ENCODE measurements at places on chromosomes 16 and 17.

DNA sequence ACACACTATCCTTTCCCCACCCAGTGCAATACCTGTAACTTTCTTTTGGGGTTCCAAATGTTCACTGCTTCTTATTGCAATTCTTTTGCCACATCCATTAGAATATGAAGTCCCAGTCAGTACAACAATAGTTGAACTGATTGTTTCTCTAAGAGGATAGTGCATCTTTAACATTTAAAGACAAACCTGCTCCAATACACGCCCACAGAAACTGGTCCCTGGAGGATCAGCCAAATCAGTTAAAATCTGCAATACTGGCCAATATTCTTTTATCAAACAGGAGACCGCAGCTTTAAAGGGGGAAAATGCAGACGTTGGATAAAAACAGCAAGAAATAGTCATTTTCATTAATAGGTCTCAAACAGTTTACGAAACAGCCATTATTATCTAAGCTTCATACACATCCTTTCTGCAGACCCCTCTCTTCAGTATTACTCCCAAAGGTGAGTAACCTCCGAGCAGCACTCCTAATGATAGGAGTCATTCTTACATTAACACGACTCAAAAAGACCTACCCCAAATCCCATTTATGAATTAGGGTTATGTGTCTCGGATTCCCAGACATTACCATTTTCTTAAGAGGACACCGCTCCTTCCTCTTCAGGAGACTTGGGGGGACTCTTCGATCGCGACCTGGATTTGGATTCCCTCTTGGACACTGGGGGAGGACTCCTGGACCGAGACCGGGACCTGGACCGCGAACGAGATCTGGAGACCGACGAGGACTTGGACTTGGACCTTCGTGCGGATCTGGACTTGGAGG is 1.4 kb downstream of the SRSF2 start:
- peak; percentile 65 for DNase-seq

DNA sequence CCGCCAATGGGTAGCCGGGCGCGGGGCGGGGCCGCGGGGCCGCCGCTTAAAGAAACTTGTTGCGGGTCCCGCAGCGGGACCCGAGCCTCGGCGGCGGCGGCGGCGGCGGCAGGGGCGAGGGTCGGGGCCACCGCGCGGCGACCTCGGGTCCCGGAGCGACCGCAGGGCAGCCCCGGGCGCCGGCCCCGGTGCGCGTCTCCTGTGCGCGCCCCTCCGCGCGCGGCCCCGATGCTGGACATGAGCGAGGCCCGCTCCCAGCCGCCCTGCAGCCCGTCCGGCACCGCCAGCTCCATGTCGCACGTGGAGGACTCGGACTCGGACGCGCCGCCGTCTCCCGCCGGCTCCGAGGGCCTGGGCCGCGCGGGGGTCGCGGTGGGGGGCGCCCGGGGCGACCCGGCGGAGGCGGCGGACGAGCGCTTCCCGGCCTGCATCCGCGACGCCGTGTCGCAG is at the start of gene SOX8:
Gene SOX8, plus strand, starts transcription at position 76 of the 450 bp plus-strand sequence. Its CDS starts 153 bp downstream, at position 229.
- no peak for DNase-seq

DNA sequence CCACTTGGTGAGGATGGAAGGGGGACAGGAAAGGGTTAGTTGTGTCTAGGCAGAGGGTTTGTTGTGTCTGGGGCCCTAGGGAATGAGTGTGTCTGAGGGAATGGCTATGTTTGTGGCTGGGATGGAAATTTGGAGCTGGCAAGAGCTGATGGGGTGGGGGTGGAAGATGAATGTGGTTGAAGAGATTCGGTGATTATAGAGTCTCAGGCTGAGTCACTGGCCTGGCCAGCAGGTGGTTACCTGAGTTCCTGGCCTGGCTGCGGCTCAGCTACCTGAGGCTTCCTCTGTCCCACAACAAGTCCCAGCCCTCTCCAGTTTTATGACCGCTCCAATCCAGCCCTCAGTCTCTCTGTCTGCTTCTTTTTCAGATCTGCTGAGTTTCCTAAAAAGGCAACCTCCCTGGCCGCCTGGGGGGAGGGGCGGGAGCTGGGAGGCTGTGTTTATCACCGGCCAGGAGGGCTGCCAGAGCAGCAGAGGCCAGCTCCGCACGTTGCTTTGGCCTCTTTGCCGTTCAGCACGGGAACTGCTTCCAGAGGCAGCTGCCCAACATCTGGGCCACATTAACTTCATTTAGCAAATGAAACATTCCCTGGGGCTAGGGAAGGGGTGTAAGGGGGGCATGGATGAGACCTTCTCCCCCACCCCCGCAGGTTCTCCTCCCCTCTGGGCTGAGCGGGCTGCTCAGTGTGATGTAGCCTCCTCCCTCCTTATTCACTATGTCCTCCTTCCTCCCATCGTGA is 21.8 kb downstream of the ITGB3 start:
- DNase-seq, result peak; percentile 50

GRCh38 chr17:35467824-35468223 is 19.3 kb upstream of the SLFN13 start:
- no peak for DNase-seq

Data from NCI-H69 (cell line).